ENCODE measurements at places on chromosomes 16 and 17.
A peak's percentile ranks its signal among the peaks of the same experiment; 100 is the strongest.

DNA sequence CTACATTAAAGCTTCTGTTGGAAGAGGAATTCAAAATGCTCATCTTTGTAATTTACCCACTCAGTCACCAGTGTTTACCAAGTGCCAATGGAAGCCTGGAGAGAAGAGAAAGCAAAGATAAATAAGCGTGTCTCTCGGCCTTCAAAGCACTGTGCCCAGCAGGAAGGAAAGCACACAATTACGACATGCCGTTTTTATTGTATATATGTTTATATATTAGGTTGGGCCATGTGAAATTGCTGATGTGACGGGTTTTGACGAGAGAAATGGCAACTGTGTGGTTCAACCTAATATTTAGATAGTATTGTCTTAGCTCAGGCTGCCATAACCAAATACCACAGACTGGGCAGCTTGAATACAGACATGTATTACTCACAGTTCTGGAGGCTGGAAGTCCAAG is 79.3 kb upstream of the HSBP1 start:
- no peak for DNase-seq

DNA sequence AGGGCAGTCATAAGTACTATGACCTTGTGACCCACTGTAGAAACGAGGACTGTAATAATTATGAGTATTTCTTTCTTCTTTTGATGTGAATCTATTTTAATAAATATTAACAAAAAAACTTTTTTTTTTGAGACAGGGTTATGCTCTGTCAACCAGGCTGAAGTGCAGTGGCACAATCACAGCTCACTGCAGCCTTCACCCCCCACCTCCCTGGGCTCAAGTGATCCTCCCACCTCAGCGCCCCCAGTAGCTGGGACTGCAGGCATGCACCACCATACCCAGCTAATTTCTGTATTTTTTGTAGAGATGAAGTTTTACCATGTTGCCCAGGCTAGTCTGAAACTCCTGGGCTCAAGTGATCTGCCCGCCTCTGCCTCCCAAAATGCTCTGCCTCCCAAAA is 32.6 kb downstream of the SCPEP1 start:
- no peak for DNase-seq

DNA sequence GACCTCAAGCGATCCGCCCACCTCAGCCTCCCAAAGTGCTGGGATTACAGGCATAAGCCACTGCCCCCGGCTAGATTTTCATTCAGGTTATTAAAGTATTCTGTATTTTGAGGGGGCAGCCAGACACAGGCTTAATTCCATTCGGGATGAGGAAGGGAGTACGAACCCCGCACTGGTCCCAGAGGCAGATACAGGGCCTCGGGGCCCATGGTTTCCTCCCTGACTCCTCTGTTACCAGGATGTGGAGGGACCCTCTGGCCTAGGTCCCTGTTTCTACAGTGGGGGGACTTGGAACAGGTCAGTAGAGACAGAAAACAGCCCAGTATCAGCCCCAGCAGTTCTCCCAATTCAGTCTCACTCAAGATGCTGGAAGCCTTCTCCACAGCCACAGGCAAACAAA is 42.0 kb downstream of the PECAM1 start:
- DNase-seq: no peak

GRCh38 chr17:78596871-78597764 is 19.9 kb upstream of the DNAH17 start:
- no peak for DNase-seq

DNA sequence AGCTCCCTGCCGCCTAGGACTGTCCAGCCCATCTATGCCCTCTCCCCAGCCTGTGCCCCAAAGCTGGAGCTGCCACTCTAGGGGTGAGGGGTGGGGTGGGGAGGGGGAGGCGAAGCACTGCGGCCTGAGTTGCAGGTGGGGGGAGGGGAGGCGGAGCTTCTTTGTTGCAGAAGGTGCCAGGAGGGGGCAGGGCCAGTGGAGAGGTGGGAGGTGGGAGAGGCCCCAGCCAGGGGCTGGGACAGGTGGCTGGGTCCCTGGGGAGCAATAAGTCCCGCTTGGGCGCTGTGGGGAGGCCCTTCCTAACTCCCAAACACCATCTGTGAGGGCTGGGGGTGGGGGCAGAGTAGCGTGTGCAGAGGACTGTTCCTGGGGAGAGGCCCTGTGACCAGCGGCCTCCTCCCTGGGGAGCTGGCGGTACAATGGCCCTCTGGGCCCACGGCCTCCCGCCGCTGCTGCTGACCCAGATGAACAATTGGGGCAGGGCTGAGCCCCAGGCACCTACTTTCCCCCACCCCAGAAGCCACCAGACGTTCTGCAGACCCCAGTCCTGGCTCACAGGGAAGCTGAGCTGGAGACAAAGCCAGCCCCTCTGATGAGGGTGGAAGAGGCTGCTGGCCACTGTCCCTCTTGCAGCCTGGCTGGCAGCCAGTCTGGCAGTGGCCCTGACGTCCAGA is 2.2 kb upstream of the NTN3 start:
- no peak for DNase-seq

- DNase-seq: peak; percentile 91
These were observed at the start of gene NAGLU for GRCh38 chr17:42536048-42536371. NAGLU (plus strand) TSS chr17:42536241; CDS start chr17:42536273, 32 bp downstream.

DNA sequence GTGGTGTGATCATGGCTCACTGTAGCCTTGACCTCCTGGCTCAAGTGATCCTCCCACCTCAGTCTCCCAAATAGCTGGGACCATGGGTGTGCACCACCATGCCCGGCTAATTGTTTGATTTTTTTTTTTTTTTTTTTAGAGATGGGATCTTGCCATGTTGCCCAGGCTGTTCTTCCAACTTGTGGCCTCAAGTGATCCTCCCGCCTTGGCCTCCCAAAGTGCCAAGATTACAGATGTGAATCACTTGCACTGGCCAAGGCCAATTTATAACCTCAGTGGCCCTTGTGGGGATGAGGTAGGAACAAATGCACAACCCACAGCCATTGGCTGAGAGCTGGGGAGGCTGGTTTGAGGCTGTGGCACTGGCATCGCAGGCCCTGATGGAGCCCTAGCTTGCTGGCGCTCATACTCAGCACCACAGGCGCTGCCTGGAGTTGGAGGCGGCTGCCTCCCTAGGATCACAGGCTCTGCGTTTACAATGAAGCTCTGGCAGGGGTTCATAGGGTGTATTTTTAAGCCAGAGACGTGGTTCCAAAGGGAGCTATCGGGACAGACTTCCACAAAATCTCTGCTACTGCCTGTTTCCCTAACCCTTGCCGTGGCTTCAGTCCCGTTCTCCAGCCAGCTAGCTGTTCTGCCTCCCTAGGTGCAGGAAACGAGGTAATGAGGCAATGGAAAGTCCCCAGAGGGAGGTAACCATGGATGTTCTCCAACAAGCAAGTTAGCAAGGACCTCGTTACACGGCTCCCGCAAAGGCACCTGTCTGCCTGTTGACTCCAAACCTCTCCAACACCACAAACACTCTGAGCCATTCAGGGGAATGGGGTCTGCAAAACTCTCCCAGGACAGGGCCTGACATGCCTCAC is 2.9 kb downstream of the ABCA3 start:
- no peak for DNase-seq

DNA sequence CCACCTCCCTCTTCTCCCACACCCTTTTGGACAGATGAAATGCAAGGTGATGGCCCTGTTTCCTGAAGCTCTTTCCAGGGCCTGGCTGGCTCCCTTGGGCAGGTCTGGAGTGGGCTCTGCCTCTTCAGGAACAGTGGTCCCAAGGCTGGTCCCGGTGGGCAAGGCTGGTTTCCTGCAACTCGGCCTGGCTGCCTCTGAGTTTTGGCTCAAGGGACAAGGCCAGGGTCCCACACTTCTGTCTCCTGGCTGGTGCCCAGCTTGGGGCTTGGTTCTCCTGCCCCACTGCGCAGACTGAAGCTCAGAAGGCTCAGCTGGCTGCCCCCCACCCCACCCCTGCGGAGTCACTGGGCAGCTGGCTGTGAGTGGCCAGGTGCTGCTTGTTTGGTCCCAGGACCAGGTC is 3.8 kb upstream of the ACTG1 start:
- DNase-seq: no peak

- DNase-seq: no peak
These were observed 453.3 kb downstream of the XYLT1 start for GRCh38 chr16:17017442-17017841.

GRCh38 chr16:85144026-85144915 is 32.0 kb upstream of the CIBAR2 start:
- peak; percentile 39 for DNase-seq

DNA sequence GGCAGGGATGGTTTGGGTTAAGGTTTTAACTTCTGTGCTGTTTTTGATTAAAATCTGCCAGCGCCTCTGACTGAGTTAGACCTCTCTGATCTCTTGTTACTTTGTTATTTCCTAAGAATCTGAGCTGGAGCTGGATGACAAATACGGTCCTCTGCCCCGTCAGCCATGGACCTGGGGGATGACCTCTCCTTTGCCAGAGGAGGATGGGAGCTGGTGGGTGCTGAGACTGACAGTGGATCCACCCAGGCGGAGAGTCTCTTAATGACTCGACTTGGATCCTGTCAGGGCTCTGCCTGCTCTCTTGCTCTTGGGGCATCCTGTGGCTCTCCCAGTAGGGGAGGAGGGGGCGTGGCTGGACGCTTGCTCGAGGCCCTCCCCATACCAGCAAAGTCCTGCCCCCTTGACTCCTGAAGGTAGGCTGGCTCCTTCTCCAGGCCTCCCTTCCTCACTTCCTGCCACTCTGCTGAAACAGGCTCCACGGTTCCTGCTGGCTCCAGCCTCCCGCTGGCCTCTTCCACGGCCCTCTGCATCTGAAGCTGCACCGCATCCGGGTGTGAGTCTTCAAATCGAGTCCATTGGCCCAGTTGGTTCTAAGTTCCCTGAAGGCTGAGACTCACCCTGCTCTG is 24.8 kb upstream of the MAP3K14 start:
- DNase-seq: peak; percentile 99

DNA sequence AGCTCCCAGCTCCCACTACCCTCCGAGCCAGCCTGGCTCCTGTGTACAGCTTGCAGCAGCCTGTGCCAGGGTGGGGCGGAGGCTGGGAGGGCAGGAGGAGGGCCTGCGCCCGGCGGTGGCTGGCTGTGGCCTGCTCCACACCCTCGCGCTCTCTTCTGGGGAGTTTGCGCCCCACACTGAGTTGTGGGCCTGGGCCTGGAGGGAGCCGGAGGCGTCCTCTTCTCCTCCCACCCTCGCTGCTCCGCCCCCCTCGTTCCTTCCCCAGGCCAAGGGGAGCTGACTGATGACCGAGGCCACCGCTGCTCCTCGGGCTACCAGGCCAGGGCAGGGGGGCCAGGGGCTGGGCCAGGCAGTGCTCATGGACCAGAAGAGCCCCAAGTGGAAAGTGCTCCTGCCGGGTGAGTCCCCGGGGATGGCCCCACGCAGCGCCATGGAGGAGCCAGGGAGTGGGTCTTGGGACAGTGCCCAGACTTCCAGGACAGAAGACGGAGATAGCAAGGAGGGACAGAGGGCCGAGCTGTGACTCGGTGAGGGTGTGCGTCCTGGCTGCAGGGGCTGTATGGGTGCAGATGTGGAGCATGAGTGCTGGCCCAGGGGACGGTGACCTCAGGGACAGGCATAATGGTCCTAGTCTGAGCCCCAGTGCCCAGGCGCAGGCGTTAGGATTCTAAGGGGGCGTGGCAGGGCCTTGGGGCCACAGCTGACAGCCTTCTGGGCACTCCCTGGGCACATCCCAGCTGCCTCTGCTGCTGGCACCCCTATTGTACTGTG is 242.1 kb upstream of the GSE1 start:
- DNase-seq: no peak

- peak; percentile 59 for DNase-seq
These were observed 567 bp downstream of the GNA13 start for GRCh38 chr17:65055708-65056638.

DNA sequence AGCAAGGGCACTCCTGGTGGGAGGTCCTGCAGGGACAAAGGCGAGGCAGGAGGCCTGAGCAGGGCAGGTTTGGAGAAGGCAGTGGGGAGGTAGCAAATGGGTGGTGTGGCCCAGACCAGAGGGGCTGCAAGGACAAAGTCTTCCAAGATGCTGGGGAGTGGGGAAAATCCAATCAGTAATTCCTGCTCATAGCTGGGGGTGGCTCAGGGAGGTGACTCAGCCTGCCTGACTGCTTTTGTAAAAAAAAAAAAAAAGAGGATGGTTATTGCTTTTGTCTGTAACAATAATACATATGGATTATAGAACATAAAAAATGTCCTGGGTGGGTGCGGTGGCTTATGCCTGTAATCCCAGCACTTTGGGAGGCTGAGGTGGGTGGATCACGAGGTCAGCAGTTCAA is 5.2 kb downstream of the IL34 start:
- DNase-seq: no peak

DNA sequence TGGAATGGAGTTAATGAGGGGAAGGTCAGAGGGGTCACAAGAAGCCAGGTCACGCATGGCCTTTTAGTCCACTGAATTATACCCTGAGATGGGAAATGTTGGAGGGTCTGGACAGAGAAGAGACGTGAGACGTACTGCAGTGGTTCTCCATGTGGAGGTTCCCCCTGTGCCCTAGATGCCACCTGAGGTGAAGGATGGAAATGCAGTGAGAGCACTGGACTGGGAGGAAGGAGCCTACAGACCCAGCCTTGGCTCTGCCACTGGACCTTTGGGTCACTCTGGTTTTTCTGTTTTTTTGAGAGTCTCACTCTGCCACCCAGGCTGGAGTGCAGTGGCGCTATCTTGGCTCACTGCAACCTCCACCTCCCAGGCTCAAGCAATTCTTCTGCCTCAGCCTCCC is 1.8 kb upstream of the PLSCR3 start:
- DNase-seq: no peak

GRCh38 chr17:32755045-32755805 is 121.7 kb downstream of the MYO1D start:
- peak; percentile 68 for DNase-seq

- DNase-seq: no peak
These were observed 35.9 kb upstream of the SMIM36 start for GRCh38 chr17:55546991-55547664.

DNA sequence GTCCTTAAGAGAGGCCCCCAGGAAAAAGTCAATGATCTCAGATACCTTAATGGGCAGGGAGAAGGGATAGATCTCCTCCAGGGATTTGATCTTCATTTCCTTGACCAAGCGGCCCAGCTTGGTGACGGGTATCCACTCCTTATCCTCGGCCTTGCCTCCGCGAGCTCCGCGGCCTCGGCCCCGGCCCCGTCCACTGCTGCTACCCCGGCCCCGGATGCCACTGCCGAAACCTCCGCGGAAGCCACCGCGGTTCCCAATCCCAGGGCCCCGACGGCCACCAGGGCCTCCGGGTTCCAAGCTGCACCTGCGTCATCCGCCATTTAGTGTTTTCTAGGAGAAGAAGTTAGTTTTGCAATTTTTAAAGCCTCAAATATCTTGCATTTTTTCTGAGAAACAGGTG is 65.2 kb upstream of the KIF2B start:
- DNase-seq: no peak

GRCh38 chr17:12421646-12422306 is 243.9 kb upstream of the MYOCD start:
- DNase-seq: no peak

- DNase-seq: peak; percentile 73
These were observed 38.9 kb downstream of the MYH3 start for GRCh38 chr17:10618202-10618635.

GRCh38 chr17:45201457-45201856 is 20.2 kb upstream of the FMNL1 start:
- no peak for DNase-seq

GRCh38 chr16:55323637-55324271 is at the start of gene IRX6:
IRX6 (plus strand) TSS chr16:55324203; CDS start chr16:55325092, 889 bp downstream.
- DNase-seq: no peak

Data from EL (cell line).